ENCODE measurements at places on chromosomes 3 and 15.
A peak's percentile ranks its signal among the peaks of the same experiment; 100 is the strongest.

- no peak for DNase-seq
Observed at GRCh38 chr15:82532991-82533481, 7.2 kb downstream of the RPS17 start.

DNA sequence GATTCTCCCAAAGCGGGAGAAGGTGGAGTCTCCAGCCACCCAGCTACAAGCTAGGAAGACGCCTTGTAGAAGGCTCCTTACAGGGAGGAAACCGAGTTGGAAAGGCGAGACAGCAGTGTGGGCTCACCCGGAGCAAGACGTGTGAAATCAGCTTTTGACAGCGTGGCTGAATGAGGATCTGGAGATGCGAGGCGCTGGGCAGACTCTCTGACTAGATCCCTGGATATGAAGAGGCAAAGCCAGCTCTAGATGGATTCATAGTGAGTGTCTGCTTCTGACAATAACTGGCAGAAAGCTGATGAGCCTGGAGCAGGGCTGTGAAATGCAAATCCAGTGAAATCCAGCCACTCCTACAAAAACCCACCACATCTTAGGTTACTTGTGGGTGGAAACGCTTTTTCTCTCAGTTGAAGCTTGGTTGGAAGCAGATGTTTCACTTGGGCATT is 41.0 kb downstream of the GOLGA6A start:
- no peak for DNase-seq

DNA sequence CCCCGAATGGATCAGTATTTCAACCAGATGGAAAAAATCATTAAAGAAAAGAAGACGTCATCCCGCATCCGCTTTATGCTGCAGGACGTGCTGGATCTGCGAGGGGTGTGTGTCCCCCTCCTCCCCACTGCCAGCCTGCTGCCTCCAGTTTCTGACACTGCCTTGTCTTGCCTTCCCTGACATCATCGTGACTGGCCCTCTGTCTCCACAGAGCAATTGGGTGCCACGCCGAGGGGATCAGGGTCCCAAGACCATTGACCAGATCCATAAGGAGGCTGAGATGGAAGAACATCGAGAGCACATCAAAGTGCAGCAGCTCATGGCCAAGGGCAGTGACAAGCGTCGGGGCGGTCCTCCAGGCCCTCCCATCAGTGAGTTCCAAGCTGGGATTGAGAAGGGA is 10.9 kb downstream of the EIF4G1 start:
- DNase-seq, result no peak

GRCh38 chr3:164470471-164470870 is 607.8 kb downstream of the SI start:
- DNase-seq, result no peak

DNA sequence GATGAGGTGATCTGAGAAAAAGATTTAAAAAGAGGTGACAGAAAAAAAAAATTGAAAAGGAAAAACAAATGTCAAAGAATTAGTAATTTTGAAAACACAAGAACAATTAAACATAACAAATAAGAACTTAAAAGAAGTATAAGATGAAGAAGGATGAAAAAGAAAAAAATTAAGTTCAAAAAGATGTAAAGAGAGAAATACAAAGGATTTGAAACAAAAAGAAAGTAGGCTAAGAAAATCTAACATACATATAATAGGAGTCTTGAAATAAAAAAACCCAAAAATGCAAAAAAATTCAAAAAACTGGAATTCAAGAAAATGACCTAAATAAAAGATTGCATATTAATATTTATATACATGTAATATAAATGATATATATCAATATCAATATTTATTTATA is 949.2 kb downstream of the MCTP2 start:
- DNase-seq, result no peak

DNA sequence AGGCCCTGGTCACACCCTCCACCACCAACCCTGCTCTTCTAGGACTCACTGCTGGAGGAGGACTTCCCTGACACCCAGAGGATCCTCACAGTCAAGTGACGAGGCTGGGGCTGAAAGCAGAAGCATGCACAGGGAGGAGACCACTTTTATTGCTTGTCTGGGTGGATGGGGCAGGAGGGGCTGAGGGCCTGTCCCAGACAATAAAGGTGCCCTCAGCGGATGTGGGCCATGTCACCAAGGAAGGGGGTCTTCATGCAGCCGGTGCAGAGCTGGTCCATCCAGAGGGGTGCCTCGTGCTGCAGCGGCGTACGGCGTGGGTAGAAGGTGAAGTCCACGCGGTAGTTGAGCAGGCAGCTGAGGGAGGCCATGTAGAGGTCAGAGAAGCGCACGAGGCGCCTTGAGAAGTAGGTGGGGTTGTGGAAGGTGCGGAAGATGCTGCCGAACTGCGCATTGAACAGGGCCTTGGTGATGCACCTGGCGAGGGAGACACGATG is 9.4 kb downstream of the NT5DC2 start:
- no peak for DNase-seq

- no peak for DNase-seq
Observed at GRCh38 chr3:185270262-185270955, 16.6 kb upstream of the EHHADH start.

GRCh38 chr3:100868096-100868495 is 125.1 kb downstream of the ABI3BP start:
- DNase-seq, result no peak

DNA sequence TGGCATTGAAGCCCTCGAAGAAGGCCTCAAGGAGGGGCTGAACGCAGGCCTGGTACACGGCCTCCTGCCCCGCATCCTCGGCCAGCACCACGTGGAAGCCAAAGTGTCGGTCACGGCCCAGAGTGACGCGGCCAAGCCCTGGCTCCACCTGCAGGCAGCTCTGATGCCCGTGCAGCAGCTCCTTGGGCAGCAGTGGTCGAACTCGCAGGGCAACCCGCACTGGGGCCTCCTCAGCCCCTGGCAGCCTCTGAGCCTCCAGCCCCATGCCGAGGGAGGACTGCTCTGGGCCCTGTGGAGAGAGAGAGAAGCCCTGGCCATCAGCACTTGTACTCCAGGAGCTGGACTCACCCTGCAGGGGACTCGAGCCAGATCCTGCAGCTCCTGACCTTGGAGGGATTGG is 2.6 kb downstream of the KIF7 start:
- DNase-seq, result no peak

GRCh38 chr3:67462187-67462586 is 192.2 kb downstream of the SUCLG2 start:
- DNase-seq, result no peak

DNA sequence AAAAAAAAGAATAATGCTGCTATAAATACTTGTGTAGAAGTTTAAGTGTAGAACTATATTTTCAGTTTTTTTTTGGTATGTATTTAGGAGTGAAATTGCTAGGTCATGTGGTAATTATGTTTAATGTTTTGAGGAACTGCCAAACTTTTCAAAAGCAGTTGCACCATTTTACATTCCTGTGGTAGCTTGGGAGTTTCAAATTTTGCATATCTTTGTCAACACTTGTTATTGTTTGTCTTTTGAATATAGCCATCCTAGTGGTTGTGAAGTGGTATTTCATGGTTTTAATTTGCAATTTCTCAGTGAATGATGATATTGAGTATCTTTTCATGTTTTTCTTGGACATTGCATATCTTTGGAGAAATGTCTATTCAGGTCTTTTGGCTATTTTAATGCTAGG is 30.4 kb downstream of the SKIL start:
- DNase-seq, result no peak

DNA sequence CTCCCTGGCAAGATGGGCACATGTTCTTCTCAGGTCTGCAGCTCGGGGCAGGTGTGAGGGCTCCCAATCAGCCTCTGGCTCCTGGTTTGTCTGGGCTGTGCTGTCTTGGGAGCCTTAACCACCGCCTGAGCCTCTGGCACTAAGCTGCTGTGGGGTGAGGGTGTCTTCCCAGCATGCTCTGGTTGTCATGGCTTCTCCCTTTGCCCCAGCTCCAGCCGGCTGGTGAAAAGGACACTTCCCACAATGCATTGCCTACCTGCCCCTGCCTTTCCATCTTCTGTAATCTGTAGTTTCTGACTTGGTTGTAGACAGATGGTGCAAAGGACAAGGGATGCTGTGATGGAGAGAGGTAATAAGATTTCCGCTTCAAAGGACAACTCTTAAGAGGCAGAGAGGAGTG is 295.3 kb downstream of the TLE3 start:
- DNase-seq, result no peak

GRCh38 chr3:11019116-11019819 is 26.7 kb downstream of the SLC6A1 start:
- no peak for DNase-seq

- DNase-seq, result no peak
Observed at GRCh38 chr3:192929755-192930547, 12.3 kb upstream of the MB21D2 start.

GRCh38 chr3:188578576-188579363 is 424.8 kb downstream of the LPP start:
- DNase-seq, result peak; percentile 26

GRCh38 chr15:48888836-48889235 is 10.9 kb downstream of the EID1 start:
- no peak for DNase-seq

DNA sequence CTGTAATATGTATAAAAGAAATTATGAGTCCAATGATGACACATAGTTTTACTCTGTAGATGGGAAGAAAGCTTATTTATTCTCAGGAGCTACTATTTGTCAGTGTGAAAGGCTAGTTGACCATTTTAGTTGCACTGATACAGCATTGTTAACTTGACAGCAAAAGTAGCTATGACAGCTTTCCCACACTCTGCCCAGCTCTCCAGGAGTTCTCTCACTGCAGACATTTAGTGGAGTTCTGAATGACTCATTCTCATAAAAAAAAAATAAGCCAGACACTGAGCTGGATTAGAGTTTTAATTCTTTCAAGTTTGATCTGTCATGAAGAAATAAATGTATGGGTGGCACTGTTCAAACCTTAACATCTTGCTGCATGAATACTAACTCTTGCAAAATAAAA is 77.2 kb upstream of the CFAP20DC start:
- no peak for DNase-seq

DNA sequence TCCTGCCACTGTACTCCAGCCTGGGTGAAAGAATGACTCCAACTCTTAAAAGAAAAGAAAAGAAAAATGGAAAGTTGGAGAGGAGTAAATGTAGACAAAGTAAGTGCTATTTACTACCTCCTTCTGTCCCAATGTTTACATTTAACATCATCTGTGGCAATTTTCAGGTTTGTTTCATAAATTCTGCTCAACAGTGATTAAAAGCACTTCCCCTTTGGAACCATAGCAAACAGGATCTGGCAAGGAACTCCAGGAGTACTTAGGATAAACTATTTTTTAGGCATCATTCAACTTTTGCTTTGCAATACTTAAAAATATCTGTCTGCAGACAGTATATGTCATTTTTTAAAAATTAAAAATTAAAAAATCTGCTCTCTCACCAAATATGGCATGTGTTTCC is 5.5 kb upstream of the CX3CR1 start:
- DNase-seq, result no peak

DNA sequence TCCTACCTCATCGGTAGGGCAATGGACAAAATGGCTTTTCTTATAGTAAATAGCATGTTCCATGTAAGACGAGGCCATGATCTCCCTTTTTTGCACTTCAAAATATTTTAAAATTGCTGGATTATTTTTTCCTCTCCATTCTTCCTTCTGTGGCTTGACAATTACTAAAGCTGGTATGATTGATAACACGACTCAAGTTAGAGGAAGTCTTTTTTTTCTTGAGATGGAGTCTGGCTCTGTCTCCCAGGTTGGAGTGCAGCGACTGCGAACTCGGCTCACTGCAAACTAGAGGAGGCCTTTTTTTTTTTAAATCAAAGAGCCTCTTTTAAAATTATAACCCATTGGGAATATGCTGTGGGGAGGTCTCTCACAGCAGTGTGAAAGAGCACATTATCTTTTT is 124.5 kb upstream of the TBL1XR1 start:
- DNase-seq, result no peak

DNA sequence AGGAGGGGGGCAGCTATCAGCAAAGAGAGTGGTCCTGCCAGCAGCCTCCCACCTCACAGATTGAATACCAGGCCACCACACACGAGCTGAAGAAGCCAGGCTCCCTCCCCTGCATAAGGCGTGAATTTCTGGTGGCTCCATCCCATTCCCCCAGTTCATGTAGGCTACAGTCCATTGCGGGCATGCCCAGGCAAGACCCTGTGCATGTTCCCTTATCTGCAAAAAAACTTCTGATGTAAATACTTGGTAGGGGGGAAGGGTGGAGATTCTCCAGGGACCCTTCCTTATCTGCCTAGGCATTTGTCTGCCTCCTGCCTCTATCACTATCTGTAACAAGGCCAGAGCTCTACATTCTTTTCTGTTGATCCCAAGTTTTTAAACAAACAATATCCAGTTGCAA is 27.6 kb upstream of the UBP1 start:
- no peak for DNase-seq

DNA sequence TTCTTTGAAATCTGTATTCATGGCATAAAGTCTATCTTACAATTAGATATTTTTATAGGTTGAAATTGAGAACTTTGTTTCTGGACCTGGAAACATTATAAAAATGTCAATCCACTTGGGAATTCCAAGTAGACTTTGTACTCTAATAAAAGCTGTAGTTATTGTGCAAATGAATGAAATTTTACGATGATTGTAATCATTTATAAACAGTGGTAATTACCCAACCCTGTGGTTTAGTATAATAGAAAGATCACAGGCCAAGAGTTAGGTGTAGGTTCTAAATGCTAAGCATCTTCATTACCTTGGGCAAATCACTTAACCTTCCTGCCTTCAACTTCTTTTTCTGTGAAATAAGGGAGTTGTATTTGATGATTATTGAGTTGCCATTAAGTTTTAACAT is 13.2 kb upstream of the SLC7A14 start:
- no peak for DNase-seq

DNA sequence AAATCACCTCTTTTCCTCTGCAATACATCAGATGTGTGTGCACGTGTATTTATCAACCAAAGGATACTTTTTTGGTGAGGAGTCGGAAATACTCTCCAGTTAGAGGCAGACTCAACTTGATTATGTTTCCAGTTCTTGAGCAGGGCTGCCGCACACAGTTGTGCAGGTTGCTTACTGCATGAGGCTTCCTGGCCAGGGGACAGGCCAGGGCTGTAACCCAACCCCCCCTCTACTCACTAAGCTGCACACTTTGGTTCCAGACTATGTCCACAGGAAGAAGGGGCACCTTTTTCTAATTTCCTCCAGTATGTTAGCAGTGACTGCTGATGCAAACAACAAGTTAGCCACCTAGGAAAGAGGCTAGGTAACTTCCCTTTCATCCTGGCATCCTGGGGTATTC is 476.9 kb upstream of the TBL1XR1 start:
- DNase-seq, result no peak

DNA sequence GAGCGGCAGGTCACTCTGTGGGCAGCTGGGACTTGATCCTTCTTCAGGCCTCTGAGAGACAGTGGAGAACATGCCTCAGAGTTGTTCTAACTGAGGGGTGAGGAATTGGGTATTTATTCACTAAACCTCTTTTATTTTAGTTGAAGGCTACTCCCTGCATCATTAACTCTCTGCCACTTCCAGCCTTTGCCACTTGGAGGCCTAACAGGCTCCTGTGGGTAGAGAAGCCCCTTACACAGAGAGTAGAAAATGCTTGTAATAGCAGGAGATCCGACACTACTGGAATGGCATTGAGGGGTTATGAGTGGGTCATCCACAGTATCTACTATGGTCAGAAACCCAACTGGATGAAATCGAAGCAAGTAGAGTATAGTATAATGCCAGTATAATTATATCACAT is 81.7 kb downstream of the RYR3 start:
- no peak for DNase-seq
